ENCODE measurements at places on chromosomes 2 and 18.

DNA sequence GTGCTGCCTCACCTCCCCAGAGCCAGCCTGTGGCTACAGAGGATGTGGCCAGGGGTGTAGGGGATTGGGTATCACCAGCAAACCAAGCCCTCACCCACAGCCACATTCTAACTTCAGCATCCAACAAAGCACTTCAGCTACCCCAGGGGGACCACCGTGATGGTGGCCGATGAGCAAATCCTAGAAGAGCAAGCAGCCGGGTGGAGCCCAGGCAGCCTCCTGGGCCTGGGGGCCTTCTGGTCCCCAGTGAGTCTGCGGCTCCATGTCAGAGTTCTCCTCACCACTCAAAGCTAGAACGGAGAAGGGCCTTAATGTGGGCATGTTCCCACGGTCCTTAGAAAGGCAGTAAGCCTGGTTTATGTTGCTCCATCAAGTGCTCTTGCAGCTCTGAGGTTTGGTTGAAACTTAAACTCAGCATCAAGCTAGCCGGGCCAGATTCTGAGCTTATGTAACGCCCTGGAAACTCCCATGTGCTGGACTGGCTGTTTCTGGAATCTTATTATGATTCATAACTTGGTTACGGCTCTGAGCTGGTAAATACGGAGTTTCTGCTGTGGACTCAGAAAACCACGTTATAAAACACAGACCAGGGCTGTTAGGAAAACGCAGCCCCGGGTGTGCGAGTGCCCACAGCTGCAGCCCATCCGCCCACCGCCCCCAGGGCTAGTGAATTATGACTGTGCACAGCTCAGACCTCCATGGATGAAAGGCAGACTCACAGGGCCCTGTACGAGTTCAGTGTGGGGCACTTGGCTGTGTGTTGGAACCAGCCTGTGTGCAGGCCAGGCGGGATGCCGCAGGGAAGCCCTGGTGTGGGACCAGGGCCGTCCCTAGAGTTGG lies 99.8 kb downstream of the SEPTIN10 start:
- no peak for DNase-seq

DNA sequence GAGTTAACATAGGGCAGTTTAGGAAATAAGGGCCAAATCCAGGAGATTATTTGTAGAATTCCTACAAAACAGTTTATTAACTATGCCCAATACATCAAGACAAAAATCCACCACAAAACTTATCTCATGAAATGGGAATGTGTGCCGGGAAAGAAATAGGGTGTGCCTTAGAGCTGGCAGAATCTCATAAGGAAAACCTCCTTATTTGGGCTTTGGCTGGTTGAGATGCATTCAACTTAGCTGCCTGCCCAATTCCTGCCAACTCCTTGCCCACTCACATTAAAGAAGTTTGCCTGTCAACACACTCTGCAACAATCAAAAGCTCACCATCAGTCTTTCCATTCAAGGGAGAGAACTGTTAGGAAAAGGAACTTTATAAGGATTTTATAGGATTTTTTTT lies 500.6 kb downstream of the SATB2 start:
- DNase-seq: no peak

- no peak for DNase-seq
Observed at GRCh38 chr18:75211953-75212750, 1.6 kb downstream of the TSHZ1 start.

GRCh38 chr2:25606892-25607291 lies 66.5 kb downstream of the DTNB start:
- DNase-seq: no peak

DNA sequence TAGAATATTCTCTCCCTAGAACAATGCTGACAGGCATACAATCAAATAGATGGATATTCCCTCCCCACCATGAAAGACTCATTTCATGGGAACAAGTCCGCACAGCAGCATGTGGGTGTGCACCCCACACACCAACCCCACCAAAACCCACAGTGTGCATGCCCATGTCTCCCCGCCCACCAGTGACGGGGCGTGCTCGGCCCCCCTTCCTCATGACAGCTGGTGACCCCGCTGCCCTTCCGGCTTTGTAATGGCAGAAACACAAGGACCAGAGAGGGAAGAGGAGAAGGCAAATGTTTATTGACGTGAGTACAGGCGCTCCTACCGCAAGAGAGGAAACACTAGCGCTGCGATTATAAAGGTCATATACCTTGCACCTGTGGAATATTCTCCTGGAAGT lies 30.8 kb upstream of the ODC1 start:
- no peak for DNase-seq

DNA sequence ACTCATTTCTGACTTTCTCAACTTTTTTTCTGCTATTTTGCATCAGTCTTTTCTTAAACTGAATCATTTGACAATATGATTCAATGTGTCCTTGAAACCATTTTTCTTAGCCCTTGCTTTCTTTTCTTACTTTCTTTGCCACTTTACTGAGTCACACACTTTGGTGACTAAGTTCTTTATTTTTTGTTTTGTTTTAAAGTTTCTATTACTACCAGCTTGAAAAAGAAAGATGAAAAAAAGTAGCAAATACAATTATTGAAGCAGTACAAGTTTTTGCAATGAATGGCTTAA lies 116.5 kb downstream of the DOCK10 start:
- no peak for DNase-seq
